ENCODE measurements at places on chromosomes 2 and 18. TPM values are rescaled to one million over a fixed set of nuclear protein-coding genes. Genes with fewer than 3 reads are reported as not detected.

GRCh38 chr2:240245706-240246105 is 105.2 kb upstream of the OTOS start:
- no peak for DNase-seq

DNA sequence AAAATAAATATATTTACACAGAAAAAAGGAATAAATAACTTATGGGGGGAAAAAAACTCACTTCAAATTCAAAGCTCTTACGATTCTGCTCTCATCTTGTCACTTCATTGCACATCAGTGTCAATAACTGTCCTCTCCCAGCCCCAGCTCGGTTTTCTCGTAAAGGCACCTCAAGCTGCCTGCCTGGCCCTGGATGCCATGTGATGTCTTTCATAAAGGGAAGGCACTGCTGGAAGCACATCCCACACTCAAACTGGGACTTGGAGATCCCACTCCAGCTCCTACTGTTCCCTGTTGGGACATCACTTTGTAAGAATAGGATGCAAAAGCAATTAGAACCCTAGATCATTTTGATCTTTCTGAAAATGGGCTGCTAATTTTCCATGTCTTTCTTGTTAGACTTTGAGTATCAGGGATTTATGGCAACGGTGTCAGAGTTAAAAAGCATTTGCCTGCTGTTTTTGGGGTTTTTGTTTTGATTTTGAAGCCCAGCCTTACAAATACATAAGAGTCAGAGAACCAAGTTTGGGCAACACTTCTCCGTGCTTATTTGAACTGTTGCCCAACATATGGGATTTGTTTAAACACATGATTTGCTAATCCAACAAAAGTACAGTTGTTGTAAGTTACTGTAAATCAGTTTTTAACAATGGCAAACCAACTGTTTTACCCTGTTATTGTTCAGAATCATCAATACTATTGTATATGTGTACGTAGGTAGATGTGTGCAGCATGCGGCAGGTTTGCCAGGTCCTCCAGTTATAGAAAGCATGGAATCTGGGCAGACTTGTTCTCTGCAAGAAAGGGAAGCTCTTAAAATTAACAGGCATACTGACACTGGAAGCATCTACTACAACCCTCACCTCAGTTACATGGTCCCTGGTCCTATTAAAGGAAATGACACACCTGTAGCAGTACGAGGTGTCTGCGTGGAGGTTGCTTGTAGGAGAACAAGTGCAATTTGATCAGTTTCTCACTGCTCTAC is 20.6 kb downstream of the SERTAD2 start:
- no peak for DNase-seq

DNA sequence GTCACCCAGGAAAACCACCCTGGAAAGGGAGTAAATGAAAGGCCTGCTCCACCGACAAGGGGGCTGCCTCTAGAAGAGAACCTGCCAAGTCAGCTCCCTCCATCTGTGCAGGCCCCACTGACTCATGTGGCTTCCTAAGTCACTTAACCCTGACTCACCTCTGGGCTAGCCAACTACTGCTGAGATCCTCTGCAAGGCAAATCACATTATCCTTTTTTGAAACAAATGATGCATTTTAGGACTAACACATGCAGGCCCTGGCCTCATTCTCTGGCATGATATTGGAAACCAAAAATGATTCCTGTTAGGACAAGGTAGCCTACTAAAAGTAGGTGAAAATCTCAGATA is 474.6 kb downstream of the EPHA4 start:
- DNase-seq, result no peak

Gene SFT2D3
- 2.2 TPM for total RNA-seq

Gene C1QL2
- 6.8 TPM for total RNA-seq

All from dorsolateral prefrontal cortex (tissue), 122 donors.